Lower leg skin (tissue), 4 donors: ENCODE measurements at places on chromosomes 2 and 18. TPM values are rescaled to one million over a fixed set of nuclear protein-coding genes. Genes with fewer than 3 reads are reported as not detected.

- DNase-seq, result no peak
Observed at GRCh38 chr2:16382451-16382850, 283.2 kb downstream of the CYRIA start.

DNA sequence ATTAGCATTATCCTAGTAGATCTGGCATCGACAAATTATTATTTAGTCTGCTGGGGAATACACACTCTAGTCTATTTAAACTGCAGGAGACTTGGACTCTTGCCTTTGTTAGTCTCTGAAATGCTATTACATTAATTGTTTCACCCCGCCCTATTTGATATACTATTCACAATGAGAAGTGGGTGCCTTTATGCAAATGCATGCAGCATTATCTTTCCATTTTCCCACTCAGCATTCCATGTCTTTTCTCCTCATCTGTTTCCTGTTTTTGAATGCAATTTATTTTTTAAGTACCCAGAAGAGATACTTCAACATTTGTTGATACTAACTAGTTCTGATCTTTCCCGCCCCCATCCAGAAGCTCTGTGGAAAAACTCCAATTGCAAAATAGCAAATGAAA, 395.3 kb upstream of the NXPH2 start:
- DNase-seq, result no peak

- no peak for DNase-seq
Observed at GRCh38 chr2:233833345-233833744, 21.0 kb downstream of the HJURP start.

- DNase-seq, result no peak
Observed at GRCh38 chr2:154198866-154199265, 327.1 kb downstream of the GALNT13 start.

GRCh38 chr2:216888081-216888480, 28.2 kb upstream of the TNP1 start:
- no peak for DNase-seq

GRCh38 chr2:206160807-206161179, 1.1 kb downstream of the EEF1B2 start:
- no peak for DNase-seq

The GALNT13 gene
- total RNA-seq, result 5.2 TPM

The SERPINB12 gene
- total RNA-seq, result 62.8 TPM

The TUBA4B gene
- total RNA-seq, result not detected

The MEP1B gene
- total RNA-seq, result not detected

The STK39 gene
- total RNA-seq, result 8.9 TPM
